NCI-H1694 treated with DMSO at 0.1 percent for 48 hours (cell line): ENCODE measurements at places on chromosomes 12 and 14.

DNA sequence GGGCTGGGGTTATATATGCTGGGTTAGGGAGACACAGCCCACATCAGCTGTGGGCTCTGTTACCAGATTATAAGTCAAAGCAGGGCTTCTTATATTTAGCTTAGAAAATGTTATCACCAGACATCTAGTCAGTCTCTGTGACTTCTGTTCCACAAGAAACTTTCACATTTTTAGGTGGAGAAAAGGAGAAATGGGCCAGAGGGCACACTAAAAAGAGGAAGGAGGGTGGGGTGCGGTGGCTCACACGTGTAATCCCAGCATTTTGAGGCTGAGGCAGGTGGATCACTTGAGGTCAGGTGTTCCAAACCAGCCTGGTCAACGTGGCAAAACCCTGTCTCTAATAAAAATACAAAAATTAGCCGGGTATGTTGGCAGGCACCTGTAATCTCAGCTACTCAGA, 28.0 kb upstream of the SLC38A1 start:
- no peak for DNase-seq

DNA sequence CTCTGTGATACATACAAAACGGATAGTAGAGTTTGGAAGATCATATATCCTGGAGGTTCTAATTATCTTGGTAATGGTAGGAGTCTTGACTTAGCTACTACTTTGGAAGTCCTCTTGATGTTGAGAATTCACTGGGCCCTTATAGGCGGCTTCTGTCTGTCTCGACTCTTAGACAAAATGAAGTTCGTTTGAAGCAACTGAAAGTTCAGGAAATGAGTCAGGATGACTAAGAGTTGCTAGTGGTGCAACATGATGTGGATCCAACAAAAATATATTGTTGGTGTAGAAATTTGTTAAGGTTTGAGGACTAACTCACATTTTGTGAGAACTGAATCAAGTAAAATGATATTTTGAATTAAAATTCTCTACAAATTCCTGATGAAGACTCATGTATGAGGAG, 272.7 kb downstream of the AEBP2 start:
- no peak for DNase-seq

- DNase-seq, result peak; percentile 93
Measured at GRCh38 chr14:93712838-93713724, 75.2 kb downstream of the PRIMA1 start.

- no peak for DNase-seq
Measured at GRCh38 chr12:14373217-14373616, 7.7 kb downstream of the ATF7IP start.

GRCh38 chr12:88391556-88391955, 188.7 kb downstream of the KITLG start:
- no peak for DNase-seq

DNA sequence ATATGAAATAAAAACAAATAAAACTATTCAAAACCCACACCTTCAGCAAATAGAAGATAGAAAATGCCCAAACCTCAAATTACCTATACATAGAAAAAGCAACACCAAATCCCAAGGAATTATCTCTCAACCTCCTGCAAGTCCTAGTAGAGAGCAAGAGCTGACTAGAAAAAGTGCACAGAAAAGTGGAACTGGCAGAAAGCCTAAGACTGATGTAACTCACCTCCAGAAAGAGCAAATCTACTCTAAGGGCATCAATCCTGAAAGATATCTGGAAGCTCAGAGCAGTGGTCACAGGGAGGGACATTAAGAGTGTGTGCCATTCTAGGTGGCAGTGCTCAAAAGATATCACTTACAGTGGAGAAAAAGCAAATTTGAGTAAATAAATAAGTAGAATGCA, 62.1 kb upstream of the PLEKHG7 start:
- no peak for DNase-seq

DNA sequence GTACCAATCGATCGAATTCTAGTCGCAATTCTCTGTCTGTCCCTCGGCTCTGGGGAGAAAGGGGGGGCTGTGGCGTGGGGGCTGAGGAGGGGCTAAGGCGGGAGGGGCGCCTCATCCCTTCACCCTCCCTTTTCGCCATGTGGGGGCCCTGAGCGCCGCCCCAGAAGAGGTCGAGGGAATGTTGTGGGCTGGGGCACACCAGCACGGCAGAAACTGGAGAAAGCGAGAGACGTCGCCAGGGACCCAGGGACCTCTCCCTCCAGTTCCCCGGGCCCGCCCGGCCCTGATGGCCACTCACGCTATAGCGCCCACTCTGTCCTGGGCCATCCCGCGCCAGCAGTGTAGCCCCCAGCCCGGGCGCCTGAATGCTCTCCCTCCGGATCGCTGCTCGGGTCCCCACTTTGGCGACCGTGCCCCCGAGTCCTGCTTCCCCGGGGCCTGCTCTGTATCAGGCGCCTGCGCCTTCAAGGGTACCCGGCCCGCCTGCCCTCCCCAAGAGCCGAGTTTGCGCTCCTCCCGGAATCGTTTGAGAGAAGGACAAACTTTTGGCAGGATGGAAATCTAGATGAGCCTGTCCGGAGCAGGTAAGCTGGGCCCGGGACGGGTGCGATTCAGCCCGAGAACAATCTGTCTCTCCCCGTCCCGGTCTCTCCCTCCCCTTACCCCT, 62.6 kb downstream of the SMUG1 start:
- DNase-seq, result no peak

DNA sequence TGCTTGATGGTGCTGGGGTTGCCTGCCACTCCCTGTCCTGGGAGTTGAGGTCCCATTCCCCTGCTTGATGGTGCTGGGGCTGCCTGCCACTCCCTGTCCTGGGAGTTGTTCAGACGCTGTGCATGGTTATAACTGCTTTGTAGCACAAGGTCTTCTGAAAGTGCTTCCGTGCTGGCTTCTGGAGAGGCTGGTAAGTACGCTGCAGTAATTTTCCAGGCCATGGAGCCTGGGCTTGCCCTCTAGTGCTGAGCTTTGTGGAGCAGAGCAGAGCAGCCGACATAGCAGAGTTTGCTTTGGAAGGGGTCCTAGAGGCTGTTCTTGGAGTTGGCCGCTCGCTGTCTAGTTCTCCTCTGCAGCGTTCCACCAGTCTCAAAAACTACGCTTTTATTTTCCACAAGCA, 6.3 kb downstream of the B4GALNT3 start:
- no peak for DNase-seq

GRCh38 chr12:77325511-77326236, 260.3 kb upstream of the E2F7 start:
- DNase-seq, result no peak

DNA sequence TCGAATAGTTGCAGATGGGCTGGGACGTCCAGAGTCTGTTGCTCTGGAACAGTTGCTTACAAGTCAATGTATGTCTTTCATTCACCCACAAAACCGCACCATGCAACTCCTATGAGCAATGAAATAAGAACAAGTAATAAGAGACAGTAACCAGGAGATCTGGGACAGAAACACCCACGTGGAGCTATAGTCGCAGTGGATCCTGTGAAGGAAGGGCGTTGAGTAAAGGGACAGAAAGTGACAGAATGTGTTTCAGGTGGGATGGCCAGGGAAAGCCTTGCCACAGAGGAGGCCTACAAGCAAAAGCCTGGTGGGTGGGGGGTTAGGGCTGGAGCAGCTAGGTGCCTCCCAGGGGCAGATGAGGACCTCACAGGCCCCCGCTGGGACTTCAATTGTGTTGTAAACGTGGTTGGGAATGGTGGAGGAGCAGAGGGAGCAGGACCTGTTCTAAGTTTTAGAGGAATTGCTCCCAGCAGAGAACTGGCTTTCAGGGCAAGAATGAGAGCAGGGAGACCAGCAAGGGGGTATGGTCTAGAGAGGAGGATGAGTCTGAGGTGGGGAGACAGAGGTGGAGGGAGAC, 86.7 kb upstream of the FZD10 start:
- no peak for DNase-seq

DNA sequence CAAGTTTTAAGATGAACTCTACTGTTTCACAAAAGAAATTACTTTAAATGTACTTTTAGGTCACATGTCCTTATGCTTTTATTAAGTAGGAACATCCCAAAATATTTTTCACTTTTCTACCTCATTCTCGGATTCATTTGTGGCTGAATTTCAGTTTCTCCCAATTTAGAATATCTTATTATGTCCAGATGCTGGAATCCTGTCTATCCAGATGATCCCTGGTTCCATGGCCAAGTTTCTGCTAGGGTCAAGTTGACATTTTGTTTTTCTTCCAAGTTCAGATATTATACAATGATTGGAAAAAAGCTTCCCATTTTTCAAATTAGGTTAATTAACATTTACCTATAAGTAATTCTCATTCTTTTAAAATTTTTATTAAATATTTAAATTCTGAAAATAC, 181.8 kb upstream of the SLC16A7 start:
- DNase-seq, result no peak

DNA sequence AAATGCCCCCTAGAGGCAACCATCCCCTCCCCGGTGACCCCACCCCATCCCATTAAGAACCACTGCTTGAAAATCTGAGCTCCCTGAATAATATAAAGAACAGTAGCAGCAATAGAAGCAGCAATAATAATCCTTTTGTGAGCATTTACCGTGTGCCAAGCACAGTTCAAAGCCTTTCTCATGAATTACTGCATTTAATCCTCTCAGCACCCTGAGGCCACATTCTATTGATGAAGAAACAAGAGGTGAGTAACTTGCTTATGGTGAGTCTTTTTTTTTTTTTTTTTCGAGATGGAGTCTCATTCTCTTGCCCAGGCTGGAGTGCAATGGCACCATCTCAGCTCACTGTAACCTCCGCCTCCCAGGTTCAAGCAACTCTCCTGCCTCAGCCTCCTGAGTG, 65.0 kb downstream of the KCNK10 start:
- no peak for DNase-seq

DNA sequence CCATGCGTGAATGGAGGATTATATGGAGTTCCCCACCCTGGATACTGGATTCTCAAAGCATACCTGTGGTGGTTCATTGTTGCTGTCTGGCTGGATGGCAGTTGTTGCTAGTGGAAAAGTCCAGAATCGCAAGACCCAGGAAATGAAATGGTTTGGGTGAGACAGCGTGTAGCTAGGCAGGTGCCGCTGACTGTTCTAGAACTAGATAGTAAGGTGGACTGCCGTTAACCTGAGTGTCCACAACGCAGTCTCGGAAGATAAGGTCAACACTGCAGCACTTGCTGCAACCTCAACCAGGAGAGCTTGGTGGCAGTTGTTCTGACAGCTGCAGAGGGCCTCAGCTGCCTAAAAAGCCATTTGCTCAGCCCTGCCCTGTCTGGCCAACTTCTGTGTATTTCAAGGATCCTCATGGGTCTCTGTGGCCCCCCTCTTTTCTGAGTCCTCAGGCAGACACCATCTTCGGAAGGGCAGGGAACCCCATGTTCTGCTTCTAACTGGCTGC, 15.5 kb upstream of the IRF2BPL start:
- DNase-seq, result peak; percentile 35

DNA sequence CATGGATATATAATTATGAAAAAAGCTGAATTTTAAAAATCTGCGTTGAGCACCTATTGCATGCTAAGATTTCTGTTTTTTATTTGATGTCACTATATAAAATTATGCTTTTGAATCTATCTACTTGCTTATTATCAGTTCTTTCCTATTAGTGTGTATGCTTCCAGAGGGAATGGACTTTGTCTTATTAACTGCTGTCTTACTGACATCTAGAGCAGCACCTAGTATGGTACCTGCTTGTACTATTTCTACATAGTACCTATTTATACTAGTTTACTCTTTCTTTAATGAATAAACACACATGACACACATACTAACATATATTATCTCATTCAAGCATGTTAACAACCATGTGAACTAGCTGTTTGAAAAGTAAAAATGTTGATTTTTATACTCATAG, 38.6 kb upstream of the PIK3C2G start:
- no peak for DNase-seq

DNA sequence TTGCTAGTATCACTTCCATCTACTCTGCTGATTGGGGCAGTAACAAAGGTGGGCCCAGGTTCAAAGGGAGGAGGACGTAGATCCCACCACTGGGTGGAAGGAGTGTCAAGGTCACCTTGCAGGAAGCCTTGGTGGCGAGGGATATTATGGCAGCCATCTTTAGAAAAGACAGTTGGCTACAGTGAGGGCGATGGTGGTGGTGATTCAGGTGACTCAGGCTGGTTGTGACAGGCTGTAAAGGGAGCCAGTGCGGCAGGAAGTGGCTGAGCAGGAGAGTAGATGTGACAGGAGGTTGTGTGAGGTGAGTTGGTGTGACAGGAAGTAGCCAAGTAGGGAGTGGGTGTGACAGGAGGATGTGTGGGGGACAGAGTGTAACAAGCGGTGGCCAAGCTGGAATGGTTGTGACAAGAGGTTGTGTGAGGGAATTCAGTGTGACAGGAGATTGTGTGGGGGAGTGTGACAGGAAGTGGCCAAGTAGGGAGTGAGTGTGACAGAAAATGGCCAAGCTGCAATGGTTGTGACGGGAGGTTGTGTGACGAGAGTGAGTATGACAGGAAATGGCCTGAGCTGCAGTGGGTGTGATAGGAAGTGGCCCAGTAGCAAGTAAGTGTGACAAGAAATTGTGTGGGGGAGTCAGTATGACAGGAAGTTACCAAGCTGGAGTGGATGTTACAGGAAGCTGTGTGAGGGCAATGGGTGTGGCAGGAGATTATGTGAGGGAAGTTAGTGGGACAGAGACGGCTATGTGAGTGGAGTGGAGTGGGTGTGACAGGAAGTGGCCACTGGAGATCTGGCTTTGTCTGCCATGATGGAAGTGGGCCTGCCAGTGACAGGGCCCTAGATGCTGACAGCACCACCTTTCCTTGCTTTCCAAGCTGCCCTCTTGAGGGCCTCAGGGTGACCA, 136.5 kb upstream of the MYL2 start:
- DNase-seq, result no peak

DNA sequence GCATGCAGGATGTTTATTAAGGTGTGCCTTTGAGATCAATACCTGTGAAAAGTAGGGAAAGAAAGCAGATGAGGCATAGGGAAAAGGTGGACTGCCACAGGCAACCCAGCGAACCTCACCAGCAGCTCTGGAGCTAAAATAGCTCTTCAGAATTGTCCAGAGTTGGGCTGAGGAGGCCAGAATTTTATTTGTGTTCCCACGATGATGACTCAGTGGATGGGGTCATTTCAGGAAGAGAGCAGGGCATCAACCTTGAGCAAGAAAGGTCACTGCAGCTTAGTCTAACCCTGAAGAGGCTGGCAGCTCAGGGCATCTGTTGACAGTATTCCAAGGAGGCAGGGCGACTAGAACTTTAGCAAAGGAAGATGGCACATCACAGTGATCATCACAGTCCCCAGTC, 696.1 kb downstream of the DIO2 start:
- no peak for DNase-seq

DNA sequence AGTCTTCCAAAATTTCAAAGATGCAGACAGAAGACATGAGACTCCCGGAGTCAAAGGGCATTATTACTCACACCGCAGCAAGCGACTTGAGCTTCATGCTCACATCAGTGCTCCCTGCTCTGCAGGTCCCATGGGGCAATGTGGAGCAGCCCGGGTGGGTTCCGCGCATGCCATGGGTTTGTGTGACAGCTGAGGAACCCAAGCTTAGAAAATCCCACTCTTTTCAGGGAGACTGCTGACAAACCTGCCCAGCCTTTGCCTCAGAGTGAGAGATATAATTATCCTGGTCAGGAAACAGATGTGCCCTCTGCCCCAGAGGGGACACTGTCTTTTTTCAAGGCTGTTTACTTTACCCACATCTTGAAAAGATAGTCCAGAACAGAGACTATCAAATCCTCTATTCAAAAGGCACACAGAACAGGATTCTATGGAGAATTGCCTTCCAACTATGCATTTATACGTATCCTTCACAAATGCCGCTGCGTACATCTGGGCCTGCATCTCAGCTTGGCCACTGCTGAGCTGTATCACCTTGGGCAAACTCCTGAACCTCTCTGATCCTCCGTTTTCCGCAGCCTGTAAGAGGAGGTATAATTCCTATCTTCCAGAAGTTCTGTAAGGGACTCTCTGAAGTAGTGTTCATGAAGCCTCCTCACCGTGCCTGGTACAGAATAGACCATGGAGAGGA, 16.0 kb downstream of the C14orf132 start:
- no peak for DNase-seq

- no peak for DNase-seq
Measured at GRCh38 chr12:103665971-103666370, 78.9 kb downstream of the STAB2 start.
